ENCODE measurements at places on chromosomes 3 and 15.
A peak's percentile ranks its signal among the peaks of the same experiment; 100 is the strongest.

DNA sequence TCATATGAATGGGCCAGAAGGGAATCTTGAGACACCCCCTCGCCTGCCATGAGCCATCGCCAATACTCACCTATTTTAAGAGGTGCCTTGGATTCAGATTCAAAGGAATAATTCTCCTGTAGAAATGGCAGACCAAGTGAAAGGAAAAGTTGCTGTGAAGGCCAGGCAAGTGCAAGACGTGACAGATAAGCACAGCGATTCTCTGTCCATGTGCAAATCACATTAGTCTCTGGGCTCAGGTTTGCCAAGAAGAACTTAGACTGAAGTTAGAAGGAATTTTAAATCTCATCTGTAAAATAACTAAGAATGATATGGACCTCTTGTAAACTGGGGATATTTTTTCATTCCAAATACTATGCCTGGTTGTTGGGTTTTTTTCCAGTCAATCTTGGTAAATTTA is 173.6 kb downstream of the UACA start:
- no peak for DNase-seq

- no peak for DNase-seq
Observed at GRCh38 chr3:9897408-9898372, 5.0 kb upstream of the IL17RE start.

GRCh38 chr3:74134831-74135230 is 479.6 kb downstream of the CNTN3 start:
- DNase-seq = no peak

DNA sequence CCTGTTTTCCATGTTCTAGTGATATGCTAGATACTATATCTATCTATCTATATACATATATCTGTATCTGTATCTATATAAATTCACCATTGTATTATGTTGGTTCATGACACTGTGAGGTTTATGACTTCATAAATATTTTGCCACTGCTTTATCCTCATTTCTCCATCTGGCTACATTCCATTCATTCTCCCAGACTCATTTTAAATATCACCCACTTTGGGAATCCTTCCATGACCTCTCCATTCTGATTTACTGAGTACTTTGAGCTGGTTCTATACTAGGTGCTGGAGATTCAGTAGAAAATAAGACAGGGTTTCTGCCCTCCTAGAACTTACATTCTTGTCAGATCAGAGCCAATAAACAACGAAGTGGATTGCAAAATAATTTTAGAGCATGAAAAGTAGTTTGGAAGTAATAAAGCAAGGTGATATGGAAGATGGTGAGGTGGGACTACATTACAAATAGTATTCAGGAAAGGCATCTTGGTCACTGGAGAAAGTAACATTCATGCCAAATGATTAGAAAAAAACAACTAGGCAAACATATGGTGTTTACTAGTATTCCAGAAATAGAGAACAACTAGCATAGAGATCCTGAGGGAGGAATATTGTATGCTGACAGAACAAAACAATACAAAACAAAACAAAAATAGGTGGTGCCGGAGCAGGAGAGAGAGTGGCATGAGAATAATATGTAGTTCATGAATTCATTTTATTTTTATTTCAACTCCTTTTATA is 11.6 kb upstream of the PLSCR4 start:
- DNase-seq = no peak

DNA sequence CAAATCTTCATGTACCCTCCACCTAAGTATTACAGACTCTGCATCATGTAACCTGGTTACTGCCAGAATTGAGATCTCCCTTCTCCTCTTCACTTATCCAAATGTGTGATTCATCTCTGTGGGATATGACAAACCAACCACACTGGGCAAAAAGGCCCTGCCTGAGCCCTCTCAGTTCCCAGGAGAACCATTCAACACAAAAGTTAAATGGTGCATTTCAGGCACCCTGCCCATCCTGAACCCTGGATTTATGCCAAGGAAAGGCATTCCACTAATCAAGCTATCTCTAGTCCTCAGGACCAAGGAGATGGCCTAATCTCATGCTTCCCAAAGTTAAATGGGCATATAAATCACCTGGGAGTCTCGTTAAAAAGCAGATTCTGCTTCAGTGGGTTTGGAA is 108.5 kb downstream of the TNIK start:
- DNase-seq = no peak

DNA sequence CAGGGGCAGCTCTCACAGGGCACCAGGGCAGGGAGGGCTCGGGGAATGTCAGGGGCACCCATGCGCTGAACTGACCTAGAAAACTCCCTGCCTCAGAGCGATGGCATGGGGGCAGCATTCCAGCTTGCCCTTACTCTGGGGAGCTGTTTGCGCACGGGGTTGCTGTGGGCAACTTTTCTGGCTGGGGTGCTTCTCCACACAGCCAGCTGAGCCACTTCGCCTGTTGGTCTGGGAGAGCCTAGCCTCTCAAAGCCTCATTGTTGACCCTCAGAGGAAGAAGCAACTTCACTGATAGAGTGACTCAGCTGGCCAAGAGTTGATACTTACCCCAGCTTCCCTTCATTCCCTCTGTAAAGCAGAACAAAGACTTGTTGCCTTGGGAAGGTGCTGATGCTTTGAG is 42.6 kb upstream of the MRPS22 start:
- no peak for DNase-seq

- DNase-seq = peak; percentile 28
Observed at GRCh38 chr3:58101499-58102389, 93.5 kb downstream of the FLNB start.

DNA sequence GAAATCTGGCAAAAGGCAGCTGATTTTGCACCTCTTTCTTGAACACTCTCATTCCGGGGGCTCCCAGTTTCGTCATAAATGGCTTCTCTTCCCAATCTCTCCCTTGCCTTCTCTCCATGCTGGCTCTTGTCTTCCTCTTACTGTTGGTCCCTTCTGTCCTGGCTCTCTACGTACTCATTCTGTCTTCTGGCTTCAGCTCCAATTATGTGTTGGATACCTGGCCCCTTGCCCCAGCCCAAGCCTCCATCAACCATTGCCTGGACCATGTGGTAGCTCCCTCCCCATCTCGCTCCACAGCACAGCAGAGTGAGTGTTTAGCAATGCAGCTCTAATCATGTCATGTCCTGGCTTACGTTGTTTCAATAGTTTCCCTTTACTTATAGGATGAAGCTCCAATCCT is 21.7 kb upstream of the KY start:
- no peak for DNase-seq

- DNase-seq = peak; percentile 79
Observed at GRCh38 chr15:59997070-59997701, 6.9 kb upstream of the FOXB1 start.

DNA sequence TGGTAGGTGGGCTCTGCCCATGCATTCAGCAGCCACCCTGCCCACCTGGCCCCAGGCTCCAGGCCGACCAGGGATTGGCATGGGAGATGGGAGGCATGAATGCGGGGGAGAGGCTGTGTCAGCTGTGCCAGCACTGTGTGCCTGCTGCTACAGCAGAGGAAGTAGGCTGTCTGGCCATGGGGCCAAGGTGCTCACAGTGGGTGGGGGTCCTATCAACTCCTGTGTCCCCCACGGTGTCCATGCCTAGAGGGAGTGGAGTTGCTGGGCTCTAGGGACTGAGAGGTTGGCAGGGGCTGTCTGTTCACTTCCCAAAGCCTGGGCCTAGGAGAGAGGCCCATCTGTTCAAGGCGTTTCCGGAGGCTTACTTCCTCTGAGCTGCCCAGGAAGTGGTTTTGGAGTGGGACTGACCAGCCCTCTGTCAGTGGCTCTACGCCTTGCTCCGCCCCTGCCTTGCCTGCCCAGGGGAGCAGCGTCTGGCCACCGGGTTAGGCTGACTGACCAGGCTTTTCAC is 5.8 kb downstream of the PRKCD start:
- no peak for DNase-seq

- DNase-seq = no peak
Observed at GRCh38 chr3:118108201-118108600, 926.4 kb downstream of the IGSF11 start.
